ENCODE measurements at places on chromosomes 2 and 18.

DNA sequence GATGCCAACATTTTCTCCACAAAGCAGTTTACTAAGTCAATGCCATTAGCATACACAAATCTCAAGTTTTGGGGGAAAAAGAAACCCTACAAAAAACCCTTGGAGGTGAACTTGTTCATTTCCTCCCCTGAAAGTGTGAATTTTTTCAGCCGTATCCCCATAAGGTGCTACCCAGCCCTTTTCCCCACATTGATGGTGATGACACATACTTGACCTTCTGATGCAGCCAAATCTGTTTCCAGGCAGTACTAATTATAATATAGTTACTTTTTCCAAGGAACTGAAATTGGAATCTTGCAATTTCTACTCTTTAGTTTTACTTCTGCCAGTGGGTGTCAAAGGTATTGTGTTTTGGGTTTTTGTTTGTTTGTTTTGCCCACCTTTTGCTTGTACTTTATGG lies 474.5 kb downstream of the TGIF1 start:
- no peak for DNase-seq

GRCh38 chr2:119319593-119319992 lies 47.0 kb downstream of the C2orf76 start:
- no peak for DNase-seq

GRCh38 chr2:77007686-77008085 lies 514.5 kb downstream of the LRRTM4 start:
- DNase-seq: no peak

GRCh38 chr2:117635481-117635880 lies 179.0 kb upstream of the DDX18 start:
- no peak for DNase-seq

DNA sequence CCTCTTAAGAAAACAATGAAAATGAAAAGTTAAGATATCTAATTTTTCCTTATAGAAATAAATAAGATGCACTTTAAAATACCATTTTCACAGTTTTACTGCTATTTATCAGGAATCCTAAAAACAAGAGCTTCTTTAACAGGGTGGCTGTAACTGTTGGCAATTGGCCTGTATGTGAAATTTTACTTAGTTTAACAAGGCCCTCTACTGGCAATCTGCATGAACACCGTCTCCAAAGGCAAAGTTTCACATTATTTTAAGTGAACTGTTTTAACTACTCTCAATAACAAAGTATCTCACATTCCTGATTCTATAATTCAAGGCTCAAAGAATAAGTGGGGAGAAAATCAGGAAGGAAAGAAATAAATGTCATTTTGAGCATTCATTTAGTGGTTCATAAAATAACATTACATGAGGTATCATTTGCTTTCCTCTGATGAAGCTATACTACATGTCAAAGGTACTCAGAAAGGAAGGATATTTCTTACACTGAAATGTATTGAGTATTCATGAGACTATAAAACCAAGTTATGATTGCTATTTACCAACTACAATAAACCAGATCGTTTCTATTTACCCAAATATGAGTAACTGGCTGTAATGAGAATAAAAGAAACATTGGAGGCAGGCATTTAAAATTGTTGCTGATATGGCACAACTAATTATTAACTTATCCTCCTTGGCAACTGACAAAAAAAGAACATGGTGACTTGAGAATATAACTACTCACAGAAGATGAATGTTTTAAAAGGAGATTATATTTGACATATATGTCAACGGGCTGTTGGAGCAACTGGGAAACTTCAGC lies 7.0 kb downstream of the NCKAP5 start:
- DNase-seq: no peak

DNA sequence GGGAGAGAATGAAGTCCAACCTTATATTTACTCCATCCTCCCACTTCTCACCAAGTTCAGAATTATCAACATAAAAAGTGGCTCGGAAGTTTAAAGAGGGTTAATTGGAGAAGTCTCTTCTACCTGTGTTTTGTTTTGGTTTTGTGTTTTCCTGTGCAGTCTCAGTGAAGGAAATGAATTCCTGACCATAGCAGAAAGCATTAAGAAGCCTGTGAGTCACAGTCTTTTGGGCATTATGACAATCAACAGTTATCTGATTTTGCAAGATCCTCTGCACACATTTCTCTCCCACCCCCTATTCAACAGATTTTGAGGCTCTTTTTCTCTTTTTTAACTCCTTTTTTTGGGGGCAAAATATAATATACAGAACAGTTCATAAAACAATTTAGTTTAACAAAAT lies 8.6 kb upstream of the RPL37A start:
- no peak for DNase-seq

- peak; percentile 62 for DNase-seq
These were observed 54.4 kb downstream of the STK39 start for GRCh38 chr2:168192839-168193616.

DNA sequence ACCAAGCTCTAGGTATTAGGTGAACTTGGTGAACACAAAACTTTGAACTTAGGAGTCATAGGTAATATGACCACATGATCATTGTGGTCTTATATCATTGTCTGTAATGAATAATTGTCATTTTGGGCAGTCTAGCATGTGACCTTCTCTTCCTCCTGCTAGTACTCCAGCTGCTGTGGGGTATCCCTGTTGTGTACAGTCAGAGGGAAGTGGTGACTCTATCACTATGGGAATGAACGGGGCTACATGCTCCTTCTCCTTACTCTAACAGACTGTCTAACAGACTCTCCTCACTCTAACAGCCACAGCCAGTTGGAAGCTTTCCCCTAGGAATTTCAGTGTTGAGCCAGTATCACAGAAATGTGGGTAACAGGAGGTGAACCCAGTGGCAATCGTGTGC lies 68.2 kb upstream of the NEDD4L start:
- no peak for DNase-seq

DNA sequence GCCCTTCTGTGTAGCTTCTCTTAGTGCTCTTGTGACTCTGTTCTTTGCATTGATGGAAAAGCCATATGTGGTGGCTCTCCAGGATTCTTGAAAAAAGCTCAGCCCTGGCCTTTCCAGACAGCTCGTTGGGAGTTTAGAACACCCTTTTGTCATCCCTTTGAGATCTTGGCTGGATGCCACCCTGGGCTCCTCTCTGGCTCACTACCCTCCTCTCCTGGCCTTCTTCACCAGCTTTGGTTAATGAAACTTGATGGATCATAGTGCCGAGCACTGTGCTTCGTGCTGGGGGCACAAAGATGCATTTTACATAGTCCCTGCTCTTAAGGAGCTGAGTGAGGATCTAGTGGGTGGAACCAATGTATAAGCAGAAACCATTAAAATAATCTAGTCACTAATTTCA lies 15.6 kb upstream of the FHOD3 start:
- no peak for DNase-seq

DNA sequence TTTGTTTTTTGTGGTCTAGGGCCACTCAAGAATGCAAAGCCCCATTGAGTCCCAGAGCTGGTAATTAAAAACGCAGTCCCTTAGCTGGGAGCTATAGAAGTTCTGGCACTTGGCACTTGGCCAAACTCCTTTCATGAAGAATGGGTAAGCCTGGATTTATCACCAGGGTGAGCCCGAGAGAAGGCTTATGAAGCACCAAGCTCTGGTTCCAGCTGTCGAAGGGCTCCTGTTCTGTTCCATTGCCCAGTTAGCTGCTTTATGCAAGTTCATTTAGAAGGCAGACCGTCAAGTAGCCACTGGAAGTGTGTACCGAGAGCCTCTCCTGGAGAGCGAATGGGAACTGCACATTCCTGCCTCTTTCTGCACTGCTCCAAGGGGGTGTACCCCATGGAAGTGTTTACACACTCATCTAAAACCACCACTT lies 14.2 kb downstream of the ECEL1 start:
- no peak for DNase-seq

- no peak for DNase-seq
These were observed 200.3 kb upstream of the SLC39A10 start for GRCh38 chr2:195456771-195457170.

DNA sequence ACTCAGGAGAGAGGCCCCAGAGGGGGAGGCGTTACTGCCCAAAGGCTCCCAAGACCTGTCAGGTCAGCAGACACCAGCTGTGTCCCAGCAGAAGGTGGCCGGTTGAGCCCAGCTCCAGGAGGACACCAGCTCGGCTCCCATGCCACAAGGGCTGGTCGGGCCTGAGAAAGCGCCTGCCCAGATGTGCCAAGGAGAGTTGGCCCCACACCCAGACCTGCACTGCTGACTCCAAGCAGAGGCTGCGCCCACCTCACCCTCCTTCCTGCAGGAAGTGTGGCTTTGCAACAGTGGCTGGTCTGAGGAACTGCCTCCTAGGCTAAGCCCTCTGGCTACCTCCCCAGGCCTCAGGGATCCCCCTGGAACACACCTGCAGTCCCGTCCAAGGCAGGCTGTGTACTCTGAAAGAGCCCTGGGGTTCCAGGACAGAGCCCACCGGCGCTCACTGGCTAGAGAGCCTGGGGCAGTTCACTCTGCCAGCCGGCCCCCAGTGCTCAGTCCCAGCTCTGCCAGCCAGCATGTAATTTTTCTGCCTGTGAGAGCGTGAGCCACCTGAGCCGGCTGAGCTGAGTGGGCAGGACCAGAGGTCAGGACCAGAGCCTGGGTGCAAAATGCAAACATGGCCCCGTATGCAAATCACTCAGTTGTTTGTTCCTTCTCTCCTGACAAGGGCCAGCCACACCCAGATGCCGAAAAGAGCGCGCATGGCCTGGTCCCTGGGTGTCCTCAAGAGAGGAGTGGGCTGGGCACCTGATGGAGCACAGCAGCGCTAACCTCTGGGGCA lies 36.9 kb upstream of the PTMA start:
- DNase-seq: no peak

DNA sequence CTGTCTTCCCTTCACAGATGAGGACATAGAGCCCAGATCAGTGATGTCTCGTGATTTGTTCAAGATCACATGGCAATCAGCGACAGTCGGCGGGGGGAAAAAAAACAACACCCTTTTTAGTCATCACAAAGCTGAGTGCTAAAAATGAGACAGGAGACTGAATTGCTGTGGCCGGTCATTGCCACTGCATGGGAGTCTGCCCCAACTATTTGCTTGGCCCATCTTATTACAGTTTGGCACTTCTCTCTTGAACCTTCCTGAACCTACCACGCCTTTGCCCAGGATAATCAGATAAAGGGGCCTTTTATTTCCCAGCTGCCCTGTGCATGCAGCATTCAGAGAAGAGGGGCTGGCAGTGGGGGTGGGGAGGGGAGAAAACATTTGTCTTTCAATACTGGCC lies 42.7 kb downstream of the SETBP1 start:
- DNase-seq: no peak

- no peak for DNase-seq
These were observed 24.2 kb downstream of the CDH2 start for GRCh38 chr18:28152754-28153153.

- no peak for DNase-seq
These were observed 592.1 kb upstream of the CDH2 start for GRCh38 chr18:28768791-28769768.

DNA sequence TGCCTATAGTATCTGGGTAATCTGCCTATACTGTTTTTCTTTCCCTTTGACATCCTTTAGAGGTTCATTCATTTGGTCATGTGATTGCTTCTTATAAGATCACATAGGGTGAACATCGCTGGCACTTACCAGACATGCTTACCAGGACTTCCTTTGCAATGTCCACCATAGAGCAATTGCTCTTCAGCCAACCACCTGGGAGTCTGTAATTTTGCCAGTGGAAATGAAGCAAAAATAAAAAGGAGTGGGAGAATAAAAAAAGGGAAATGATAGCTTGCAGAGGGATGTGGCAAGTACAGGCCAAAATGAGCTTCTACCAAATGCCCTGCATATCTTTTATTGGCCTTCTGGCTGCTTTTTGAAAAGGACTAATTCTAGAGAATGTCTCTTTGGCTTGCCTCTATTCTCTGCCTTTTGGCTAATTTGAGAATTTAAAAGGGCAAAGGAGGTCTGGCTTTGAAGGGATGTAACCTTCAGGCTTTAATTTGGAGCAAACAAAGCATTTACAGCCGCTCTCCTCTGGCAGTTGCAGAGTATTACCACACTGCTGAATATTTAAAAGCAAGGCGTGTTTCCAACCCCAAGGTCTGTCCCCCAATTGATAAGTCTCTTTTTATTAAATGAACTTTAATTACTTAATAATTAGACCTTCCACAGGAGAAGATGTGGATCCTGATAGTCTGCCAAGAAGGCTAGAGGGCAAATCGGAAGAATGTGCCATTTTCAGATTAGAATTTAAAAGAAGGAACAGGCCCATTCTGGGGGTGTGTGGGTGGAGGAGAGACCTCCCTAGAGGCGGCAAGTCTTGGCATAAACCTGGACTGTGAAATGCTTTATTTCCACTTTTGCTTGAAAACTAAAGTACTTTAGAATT lies 557.9 kb downstream of the DCC start:
- DNase-seq: no peak

- no peak for DNase-seq
These were observed 50.4 kb upstream of the CYRIA start for GRCh38 chr2:16716024-16716423.

GRCh38 chr2:157107877-157108276 lies 149.6 kb upstream of the GALNT5 start:
- no peak for DNase-seq

GRCh38 chr2:210157526-210157925 lies 13.7 kb downstream of the KANSL1L start:
- no peak for DNase-seq

DNA sequence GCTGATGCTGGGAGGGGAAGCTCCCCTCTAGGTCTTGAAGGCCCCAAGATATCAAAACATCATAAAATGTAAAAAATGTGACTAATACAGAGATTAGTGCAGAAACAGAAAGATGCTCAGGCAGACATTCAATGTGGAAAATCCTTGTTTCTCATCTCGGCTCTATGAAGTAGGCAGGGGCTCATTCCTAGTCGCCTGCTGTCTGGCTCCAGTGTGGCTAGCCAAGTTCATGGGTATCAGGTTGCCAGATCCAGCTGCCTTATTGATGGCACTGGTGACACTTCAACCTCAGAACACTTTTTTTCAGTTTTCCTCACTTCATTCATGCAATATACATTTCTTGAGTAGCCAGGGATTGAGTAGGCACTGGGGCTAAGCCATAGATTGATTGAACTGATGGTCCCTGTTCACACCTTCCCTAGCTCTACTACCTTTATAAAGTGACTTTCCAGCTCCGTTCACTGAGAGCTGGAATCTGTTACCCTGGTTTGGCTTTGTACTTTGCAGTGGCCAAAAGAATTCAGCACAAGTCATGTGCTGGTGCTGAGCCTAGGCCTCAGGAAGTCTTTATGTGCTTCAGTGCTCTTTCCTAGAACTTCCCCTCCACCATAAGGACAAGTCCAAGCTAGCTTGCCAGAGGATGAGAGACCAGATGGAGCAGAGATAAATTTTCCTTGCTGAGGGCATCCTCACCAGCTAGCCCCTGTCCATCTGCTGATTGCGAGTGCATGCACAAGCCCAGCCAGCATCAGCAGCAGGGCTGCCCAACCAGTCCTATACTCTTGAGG lies 373.6 kb upstream of the ST6GAL2 start:
- no peak for DNase-seq

- DNase-seq: no peak
These were observed 140.3 kb upstream of the RASGRP3 start for GRCh38 chr2:33336036-33336625.

GRCh38 chr2:214716811-214717560 lies 92.5 kb downstream of the BARD1 start:
- no peak for DNase-seq

- DNase-seq: no peak
These were observed 27.2 kb upstream of the BBS5 start for GRCh38 chr2:169452080-169452479.
